ENCODE measurements at places on chromosomes 1 and 21. TPM values are rescaled to one million over a fixed set of nuclear protein-coding genes. Genes with fewer than 3 reads are reported as not detected.

GRCh38 chr1:226135059-226135651, 51.4 kb downstream of the ACBD3 start:
- H3K4me1 ChIP-seq, result peaks cover 4% of the 10 kb centered on the region
- no peak overlapping the region for H3K27ac ChIP-seq
- H3K27me3 ChIP-seq, result no peaks in the 10 kb centered on the region
- no peaks in the 10 kb centered on the region for H3K36me3 ChIP-seq
- no peak for DNase-seq
- H3K4me3 ChIP-seq, result no peak overlapping the region

DNA sequence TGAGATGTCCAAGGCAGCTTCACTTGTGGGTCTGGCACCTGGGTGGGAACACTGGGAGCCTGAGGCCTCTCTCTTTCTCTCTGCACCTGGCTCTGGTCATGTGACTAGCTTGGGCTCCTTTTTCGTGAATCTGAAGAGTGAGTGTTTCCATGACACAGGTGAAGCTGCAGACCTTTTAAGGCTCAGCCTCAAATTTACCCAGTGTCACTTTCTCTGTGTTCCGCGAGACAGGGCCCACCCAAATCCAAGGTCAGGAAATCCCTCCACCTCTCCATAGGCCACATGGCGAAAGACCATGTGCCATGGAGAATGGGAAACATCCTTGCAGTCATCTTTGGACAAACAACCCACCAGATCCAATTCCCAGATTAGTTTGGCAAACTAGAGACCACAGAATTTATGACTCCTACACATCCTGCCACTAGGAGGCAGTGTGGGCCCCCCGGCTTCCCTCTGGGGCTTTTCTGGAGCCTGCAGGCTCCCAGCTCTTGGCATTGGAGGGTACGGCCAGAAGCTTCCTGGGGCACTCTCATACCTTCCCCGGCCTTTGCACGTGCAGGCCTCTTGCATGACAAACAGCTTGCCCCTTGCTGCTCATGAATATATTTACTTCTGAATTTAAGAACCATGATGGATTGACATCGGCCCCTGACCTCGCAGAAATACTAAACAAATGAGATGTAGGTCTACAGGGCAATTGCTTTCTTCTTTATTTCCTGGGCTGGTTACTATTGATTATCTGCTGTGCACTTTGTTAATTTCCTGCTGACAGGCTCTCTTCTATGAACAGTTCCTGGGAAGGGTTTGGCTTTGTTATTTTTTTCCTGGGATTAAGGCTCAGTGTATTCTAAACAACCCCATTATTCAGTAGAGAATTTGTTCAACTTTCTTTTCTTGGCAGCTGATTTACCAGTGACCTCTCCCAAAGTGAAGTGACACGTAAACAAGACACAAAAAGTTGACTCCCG, 180.7 kb downstream of the KAZN start:
- H3K27ac ChIP-seq, result no peak overlapping the region
- DNase-seq, result peak; percentile 48
- H3K4me1 ChIP-seq, result peaks cover 12% of the 10 kb centered on the region
- H3K36me3 ChIP-seq, result no peaks in the 10 kb centered on the region
- no peak overlapping the region for H3K4me3 ChIP-seq
- H3K27me3 ChIP-seq, result 0 out of 2 replicates have a peak, but pooled peaks cover 5% of the 10 kb centered on the region

- peak; percentile 25 for DNase-seq
- no peaks in the 10 kb centered on the region for H3K27me3 ChIP-seq
- H3K4me1 ChIP-seq, result peaks cover 15% of the 10 kb centered on the region
- H3K36me3 ChIP-seq, result no peaks in the 10 kb centered on the region
- H3K4me3 ChIP-seq, result no peak overlapping the region
Observed at GRCh38 chr1:51313268-51313852, 17.0 kb downstream of the TTC39A start.

- H3K36me3 ChIP-seq, result no peaks in the 10 kb centered on the region
- H3K4me3 ChIP-seq, result no peak overlapping the region
- H3K27ac ChIP-seq, result no peak overlapping the region
- peaks cover 8% of the 10 kb centered on the region for H3K4me1 ChIP-seq
- DNase-seq, result peak; percentile 53
Observed at GRCh38 chr1:26537951-26538352, 8.4 kb downstream of the RPS6KA1 start.

GRCh38 chr1:63861052-63861691, 87.4 kb downstream of the ROR1 start:
- H3K27ac ChIP-seq, result no peak overlapping the region
- H3K4me1 ChIP-seq, result peaks cover 8% of the 10 kb centered on the region
- H3K27me3 ChIP-seq, result no peaks in the 10 kb centered on the region
- peak; percentile 10 for DNase-seq

DNA sequence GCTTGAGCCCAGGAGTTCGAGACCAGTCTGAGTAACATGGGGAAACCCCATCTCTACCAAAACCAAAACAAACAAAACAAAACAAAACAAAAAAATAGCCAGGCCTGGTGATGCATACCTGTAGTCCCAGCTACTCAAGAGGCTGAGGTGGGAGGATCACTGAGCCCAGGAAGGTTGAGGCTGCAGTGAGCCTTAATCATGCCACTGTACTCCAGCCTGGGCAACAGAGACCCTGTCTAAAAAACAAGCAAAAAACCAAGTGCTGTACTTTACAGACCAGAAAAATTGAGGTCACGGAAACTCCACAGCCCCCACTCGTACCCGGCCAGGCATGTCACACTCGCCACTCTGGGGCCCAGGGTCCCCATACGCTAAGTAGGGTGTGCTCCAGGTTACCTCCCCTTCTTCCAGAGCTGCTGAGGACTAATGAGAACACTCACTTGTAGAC, 22.9 kb downstream of the ATP2B4 start:
- H3K27me3 ChIP-seq, result no peaks in the 10 kb centered on the region
- H3K4me3 ChIP-seq, result no peak overlapping the region
- DNase-seq, result no peak

FAM131C gene
- 1.8 TPM for polyA plus RNA-seq
